Bronchial epithelial cell (primary cell): ENCODE measurements at places on chromosomes 5 and 9. TPM values are rescaled to one million over a fixed set of nuclear protein-coding genes. Genes with fewer than 3 reads are reported as not detected.

Gene FOXD4
- total RNA-seq: 0.26 TPM in 2 replicates

Gene ARSI
- 5.4 and 5.8 TPM in 2 replicates for total RNA-seq

Gene NEUROG1
- total RNA-seq: not detected in 2 replicates

Gene SPATA6L
- total RNA-seq: 2.6 and 6.5 TPM in 2 replicates

Gene DPYSL3
- 1.6 and 3.7 TPM in 2 replicates for total RNA-seq

Gene SPATA31D4
- not detected in 2 replicates for total RNA-seq

Gene ARID3C
- total RNA-seq: 0.26 TPM in 1 of 2 replicates, not detected in the other

Gene HK3
- under 0.01 TPM in 1 of 2 replicates, not detected in the other for total RNA-seq

Gene SGCD
- under 0.01 and 0.77 TPM in 2 replicates for total RNA-seq

Gene LECT2
- not detected in 2 replicates for total RNA-seq

Gene CRHBP
- total RNA-seq: not detected in 2 replicates

Gene MVB12B
- 0.26 and 0.90 TPM in 2 replicates for total RNA-seq

Gene COL27A1
- 1.3 and 2.2 TPM in 2 replicates for total RNA-seq

Gene BAAT
- total RNA-seq: 0.13 and 0.26 TPM in 2 replicates

Gene ANKRD18A
- total RNA-seq: 1.6 and 3.3 TPM in 2 replicates

Gene CBY3
- total RNA-seq: not detected in 2 replicates

Gene DNAH5
- under 0.01 and 0.13 TPM in 2 replicates for total RNA-seq

Gene CDH10
- not detected in 2 replicates for total RNA-seq

Gene SLC23A1
- not detected in 2 replicates for total RNA-seq

Gene PGM5
- under 0.01 TPM in 1 of 2 replicates, not detected in the other for total RNA-seq

Gene GMCL2
- total RNA-seq: not detected in 2 replicates

Gene SLC46A2
- not detected in 2 replicates for total RNA-seq

Gene DAPK1
- 0.64 and 0.79 TPM in 2 replicates for total RNA-seq

Gene GAS1
- 1.7 and 2.6 TPM in 2 replicates for total RNA-seq

Gene PCDHB8
- total RNA-seq: under 0.01 TPM in 2 replicates

Gene UGT3A1
- not detected in 2 replicates for total RNA-seq

Gene SPINK13
- not detected in 2 replicates for total RNA-seq

Gene EGFL7
- total RNA-seq: 11.8 and 18.1 TPM in 2 replicates

Gene PRR16
- 0.53 TPM in 1 of 2 replicates, not detected in the other for total RNA-seq

Gene PCDHB7
- total RNA-seq: not detected in 2 replicates

Gene GGTA1
- total RNA-seq: 0.13 TPM in 1 of 2 replicates, not detected in the other

Gene ALDH1A1
- total RNA-seq: 5.0 and 20.1 TPM in 2 replicates

Gene WWC1
- total RNA-seq: 20.8 and 23.2 TPM in 2 replicates

Gene FABP6
- 0.77 TPM in 1 of 2 replicates, not detected in the other for total RNA-seq

Gene EQTN
- total RNA-seq: not detected in 2 replicates

Gene AP3B1
- 27.4 and 40.6 TPM in 2 replicates for total RNA-seq

Gene IFNK
- total RNA-seq: not detected in 2 replicates

Gene AK8
- total RNA-seq: 0.26 TPM in 1 of 2 replicates, not detected in the other

Gene NR5A1
- total RNA-seq: not detected in 2 replicates

Gene PPP1R26
- total RNA-seq: 25.9 and 27.9 TPM in 2 replicates

Gene RNF224
- under 0.01 and 1.2 TPM in 2 replicates for total RNA-seq
